Effector CD4-positive, alpha-beta T cell (primary cell): ENCODE measurements at places on chromosomes 6 and 20.

DNA sequence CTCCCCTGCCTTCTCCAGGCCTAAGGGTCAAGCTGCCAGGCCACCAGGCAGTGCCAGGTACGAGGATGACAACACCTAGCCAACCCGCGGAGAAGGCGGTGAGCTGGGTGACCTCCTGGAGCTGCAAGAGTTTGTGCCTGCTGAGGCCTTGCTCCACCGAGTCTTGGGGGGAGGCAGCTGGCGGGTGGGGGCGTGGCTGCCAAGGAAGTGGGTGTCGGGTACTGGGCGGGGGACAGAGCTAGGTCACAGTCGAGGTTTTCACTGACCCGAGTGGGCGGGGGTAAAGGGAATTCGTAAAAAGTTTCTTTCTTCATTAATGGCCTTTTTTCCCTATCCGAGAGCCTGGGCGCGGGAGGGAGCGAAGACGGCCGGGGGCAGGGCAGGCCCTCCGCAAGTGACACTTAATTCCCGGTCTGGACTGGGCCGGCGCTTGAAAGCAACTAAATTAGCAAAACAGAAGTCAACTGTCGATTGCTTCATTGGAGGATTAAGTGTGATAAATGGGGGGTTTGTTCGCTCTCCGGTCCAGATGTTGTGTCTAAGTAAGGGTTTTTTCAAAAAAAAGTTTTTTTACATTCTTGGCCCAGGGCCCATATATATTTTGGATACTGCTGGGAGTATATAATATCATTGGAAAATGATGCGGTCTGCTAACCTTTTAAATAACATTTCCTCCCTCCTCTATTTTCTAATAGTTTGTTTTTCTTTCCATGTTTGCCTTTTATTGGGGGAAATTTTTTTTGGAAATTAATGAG, 43.1 kb upstream of the FOXP4 start:
- DNase-seq, result no peak

DNA sequence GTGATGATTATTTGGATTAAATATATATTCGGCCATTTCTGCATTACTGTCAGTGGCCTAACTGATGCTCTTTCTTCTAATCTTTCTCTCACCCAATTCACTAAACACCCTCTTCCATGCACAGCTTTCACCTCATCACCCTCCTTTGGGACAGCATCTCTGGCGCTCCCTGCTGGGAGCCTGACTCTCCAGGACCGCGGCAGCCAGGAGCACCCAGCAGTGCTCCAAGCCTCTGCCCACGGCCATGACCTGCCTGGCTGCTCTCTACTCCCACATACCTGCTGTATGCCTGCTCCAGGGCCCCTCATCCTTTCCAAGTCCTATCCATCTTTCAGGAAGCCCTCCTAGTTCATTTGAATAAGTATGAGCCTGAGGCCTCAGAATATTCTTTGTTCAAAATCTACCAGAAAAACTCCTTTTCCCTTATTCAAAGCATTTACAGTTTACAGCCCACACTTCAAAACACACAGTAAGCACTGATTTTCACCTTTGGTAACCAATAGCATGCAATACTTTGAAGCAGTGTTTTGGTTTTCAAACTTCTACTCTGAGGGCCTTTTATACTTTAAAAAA, 15.2 kb downstream of the CTCFL start:
- no peak for DNase-seq

GRCh38 chr6:47034926-47035325, 7.2 kb downstream of the ADGRF1 start:
- no peak for DNase-seq

DNA sequence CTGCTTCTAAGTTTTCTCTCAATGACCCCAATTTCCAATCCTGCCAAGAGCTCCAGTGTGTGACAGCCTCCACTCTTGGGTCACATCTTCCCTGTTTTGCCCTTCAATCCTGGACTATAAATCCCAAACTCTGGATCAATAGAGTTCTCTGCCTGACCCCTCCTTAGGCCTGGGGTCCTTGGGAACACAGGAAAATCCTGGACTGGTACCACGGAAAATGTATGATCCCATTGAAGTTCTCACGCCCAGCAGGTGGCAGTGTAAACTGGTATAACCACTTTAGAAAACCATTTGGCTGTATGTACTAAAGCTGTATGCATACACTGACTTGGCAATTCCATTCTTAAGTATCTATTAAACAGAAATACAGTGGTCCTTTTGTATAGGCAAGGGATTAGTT, 98.0 kb downstream of the SNAP25 start:
- DNase-seq, result no peak

- no peak for DNase-seq
Measured at GRCh38 chr20:48975955-48976354, 54.4 kb downstream of the ARFGEF2 start.

GRCh38 chr6:111353912-111354462, 129.0 kb downstream of the REV3L start:
- DNase-seq, result no peak

GRCh38 chr6:101760843-101761621, 367.5 kb downstream of the GRIK2 start:
- DNase-seq, result no peak
